Activated CD4-positive, alpha-beta T cell treated with anti-CD3 and anti-CD28 coated beads, Interleukin-2, amount 50 U/mL, for 1 hour (primary cell): ENCODE measurements at places on chromosomes 7 and 10.

GRCh38 chr7:33130184-33130583 is 820 bp downstream of the BBS9 start:
- no peak for DNase-seq

GRCh38 chr10:4535521-4535920 is 290.5 kb upstream of the AKR1E2 start:
- no peak for DNase-seq

DNA sequence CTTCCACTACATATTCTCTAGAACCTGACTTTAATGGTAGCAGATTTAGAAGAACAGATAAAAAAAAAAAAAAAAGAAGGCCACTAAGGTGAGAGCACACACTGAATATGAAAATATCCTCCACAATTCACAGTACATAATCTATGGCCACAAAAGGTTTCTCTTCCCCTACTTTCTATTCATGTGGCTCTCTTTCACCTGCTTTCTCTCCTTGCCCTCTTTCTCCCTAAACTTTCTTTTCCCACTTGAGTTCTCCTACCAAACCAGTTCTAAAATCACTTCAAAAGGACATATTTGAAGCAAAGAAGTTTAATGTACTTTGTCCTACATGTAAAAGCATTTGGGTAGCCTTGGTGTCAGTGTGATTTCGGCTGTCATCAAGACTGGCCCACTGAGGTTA is 18.5 kb upstream of the DLX6 start:
- DNase-seq, result no peak

DNA sequence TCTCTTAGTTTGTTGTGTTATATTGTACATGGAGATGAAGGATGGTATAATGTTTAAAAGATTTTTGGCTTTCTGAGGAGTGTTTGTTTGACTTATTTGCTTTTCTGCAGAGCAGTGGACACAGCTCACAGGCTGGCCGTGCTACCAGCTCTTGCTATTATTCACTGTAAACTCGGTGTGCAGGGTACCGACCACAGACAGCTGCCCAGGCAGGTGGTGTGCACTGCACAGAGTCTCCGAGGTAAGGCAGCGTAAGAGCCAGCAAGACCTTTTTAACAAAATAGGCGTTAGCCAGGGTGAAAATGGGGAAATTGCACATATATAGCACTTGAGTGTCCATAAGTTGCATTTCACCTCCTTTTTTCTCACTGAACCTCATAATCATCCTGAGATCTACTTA is 438.0 kb downstream of the CNTNAP2 start:
- no peak for DNase-seq

GRCh38 chr10:120437541-120437940 is 19.5 kb upstream of the PLPP4 start:
- DNase-seq, result no peak

DNA sequence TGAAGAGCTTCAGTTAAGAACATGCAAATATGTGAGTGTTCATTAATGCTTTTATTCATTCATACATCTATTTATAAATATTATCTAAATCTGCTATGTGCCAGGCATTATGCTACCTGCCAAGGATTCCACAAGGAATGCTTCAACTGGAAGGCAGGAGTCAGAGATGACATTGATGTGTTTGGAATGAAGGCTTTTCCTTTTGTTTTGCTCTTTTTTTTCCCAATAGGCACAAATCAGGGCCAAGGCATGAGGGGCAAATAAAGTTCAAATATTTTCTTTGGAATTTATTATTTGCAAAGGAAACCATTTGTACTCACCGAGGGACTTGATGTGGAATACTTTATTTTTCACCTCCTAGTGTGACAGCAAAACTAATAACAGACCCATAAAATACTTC is 530.3 kb downstream of the ARL4A start:
- DNase-seq, result no peak

DNA sequence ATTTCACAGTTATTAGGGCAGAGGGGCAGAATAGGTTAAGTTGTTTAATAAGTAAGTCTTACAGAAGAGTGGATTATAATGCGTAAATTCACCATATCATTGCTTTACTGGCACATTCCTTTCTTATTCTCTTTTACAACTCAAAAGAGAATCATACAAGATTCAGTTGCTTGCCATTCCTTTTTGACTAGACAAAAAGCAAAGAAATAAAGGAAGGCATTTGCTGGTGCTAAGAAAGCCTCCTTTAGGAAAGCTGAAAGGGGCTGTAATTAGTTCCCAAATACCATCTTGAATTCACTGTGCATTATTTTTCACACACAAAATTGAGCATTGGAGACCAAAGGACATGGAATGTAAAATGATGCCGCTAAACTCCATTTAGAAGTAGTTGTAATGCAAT is 499.3 kb downstream of the NXPH1 start:
- DNase-seq, result no peak

DNA sequence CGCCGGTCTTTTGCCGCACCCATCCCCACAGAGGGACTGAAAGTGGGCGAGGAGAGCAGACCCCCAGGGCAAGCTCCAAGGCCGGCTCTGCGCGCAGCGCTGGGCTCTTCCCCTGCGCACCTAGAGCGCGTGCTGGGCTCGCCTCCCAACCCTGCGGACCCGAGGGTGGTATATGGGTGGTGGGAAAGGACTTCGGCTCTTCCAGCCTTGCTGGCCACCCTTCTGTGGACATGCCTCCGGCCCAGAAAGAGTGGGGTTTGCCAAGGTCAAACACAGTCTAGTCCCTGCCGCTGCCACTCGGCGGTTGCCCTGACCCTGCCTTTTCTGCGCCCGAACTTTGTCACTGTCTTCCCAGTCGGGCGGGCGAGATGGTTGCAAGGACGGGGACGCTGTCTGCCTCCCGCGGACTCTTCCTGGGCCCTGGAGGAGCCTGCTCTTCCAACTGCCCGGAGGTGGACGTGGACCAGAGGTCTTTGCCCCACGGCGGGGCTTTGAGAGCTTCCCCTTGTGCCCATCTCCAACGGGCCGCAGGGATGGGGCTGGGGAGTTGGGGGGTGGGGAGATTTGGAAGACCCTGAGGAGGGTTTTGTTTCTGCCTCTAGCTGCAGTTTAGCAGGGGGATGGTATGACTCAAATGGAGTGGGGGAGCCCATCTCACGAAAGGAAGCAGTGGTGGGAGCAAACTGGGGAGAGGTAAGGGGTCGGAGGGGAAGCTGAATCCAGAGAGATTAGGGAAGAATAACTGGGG is 1.5 kb downstream of the ADCY1 start:
- DNase-seq, result no peak

DNA sequence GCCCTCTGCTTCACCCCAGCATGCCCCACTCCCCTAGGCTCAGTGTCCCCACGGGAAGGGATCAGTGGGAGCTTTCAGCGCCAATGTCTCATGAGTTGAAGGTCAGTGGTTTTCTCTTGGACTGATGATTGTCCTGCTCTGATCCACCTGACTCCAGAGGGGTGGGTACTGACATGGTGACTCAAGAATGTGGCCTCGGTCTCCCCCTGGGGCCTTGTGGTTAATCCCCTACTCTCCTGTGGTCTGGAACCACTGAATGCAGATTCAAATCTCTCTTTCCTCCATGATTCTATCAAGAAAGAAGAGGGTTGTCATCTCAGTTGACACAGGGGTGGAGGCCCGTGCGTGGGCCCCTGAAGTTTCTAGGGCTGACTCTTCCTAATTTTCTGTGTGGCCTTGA is 176.9 kb downstream of the RPS24 start:
- DNase-seq, result no peak

GRCh38 chr10:132981173-132981555 is 38.8 kb upstream of the CFAP46 start:
- DNase-seq, result no peak

DNA sequence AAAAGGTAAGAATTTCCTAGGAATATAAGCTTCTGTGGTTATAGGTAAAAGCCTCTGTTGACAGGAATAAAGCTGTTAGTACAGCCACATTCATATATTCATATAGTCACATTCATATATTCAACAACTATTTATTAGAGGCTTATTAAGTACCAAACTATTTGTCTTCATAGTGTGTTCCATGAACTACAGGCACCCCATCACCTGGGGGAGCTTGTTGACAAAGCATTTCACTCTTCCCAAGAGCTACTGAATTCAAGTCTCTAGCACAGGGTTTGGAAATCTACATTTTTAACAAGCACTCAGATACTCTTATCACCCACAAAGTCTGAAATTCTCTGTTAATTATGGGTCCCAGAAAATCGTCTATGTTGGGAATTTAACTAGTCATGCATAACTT is 110.6 kb downstream of the RNLS start:
- DNase-seq, result no peak

- no peak for DNase-seq
Measured at GRCh38 chr10:101284744-101285463, 55.6 kb upstream of the LBX1 start.

DNA sequence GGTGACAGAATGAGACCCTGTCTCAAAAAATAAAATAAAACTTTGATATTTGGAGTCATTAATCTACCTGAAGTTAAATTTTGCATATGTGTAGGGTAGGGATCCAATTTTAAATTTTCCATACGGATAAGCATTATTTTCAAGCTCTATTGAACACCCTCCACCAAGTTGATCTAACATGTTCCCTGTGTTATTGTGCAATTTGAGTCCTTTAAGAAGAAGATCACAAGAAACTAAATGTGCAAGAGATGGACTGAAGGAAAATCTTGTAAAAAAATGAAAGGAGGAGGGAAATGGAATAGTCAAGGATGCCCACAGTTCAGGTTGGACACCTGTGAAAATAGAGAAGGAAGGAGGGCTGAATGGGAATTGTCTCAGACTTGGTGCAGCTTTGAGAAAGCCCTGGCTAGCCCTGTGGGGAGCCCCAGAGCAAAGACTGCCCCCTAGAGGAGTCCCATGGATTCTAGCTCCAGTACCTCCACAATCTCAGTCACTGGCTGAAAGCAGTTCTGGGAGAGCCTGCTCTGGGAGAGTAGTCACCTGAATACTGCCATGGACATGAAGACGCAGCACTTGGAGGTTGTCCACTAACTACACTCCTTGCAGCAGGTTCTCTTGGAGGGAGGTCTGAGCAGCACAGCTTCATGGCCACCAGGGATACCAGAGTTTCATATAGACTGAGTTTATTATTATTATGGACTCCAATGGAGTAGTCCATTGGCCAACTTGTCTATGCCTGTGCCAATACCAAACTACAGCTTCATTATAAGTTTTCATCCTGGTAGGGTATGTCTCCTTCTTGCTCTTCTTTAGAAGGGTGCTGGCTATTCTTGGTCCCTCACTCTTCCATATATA is 5.7 kb upstream of the TIAL1 start:
- DNase-seq, result peak; percentile 10

GRCh38 chr10:122126763-122127659 is 138.0 kb downstream of the TACC2 start:
- DNase-seq, result no peak

GRCh38 chr7:48681006-48681405 is 243.3 kb upstream of the CDC14C start:
- no peak for DNase-seq

DNA sequence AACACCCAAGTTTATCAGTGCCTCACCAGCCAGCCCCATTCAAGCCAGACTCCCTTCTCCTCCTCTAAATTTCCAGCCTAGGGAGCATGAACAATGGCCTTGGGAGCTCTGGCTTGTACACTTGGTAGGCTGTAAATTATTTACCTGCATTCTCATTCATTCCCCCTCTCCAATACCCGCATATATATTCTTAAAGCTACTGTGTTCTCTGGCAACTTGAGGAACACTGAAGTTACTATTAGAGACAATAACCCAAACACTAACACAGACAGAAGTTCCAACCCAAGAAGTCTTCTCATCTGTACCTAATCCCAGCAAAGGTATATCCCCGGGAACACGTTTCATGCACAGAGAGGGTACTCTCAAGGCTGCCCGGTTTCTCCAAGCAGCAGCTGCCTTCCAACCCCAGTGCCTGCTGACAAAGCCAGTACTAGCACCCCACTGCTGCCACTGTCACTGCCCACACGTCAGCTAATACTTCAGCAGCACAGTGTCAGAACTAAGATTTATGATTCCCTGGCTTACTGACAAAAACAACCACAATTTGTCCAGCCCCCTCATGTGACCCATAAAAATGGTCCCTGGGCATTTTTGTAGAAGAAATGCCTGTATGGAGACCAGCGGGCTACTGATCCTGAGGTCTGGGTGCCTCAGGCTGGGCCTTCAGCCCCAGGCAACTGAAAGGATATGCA is 3.1 kb downstream of the WDR91 start:
- no peak for DNase-seq

GRCh38 chr10:33547976-33548375 is 213.5 kb upstream of the NRP1 start:
- DNase-seq, result no peak

DNA sequence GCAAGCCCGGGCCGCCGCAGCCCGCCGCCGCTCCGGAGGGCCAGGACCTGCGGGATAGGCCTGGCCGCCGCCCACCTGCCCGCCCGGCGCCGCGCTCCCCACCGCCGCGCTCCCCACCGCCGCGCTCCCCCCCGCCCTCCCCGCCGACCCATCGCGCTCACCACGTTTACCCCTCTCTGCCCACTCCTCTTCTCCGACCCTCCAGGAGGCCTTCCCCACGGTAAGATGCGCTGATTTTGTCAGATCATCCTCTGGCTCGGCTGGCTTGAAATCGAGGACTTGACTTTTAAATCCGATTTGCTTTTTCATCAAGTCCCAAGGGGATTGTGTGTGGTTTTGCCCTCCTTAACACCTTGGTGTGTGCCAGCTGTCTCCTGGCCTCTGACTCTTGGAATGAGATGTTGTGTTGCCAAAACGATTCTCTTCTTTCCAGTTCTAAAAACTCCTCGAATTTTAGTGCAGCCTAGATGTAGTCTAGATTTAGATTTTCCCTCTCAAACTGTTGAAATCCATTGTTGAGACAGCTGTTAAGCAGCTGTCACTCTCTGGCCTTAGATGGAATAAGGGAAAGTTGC is 738 bp downstream of the POM121 start:
- no peak for DNase-seq

GRCh38 chr10:31074722-31075086 is 43.0 kb upstream of the ZNF438 start:
- no peak for DNase-seq

DNA sequence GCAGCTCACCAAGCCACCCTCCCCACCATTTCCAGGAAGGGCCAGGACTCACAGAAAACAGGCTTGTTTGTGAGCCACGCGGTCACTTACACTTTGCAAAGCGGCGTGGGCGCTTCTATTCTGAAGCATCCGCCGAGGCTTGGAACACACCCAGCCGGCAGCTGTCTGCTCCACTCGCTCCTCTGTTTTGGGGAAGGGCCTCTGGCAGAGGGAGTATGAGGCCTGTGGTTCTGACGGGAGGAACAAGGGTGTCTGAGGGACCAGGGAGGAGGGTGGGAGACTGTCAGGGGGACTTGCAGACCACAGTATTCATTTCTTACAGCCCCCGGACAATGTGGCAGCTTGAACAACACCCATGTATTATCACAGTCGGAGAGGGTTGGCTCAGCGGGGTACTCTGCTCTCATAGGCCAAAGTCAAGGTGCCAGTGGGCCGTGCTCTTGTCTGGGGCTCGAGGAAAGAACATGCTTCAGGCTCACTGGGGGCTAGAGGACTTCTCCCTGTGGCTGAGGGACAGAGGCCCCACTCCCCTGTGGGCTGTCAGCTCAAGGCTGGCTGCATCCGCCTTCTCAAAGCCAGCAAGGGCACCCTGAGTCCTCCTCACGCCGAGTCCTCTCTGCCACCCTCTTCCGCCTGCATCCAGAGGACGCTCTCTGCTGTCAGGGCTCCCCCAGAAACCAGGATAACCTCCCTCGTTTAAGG is 60.4 kb upstream of the FAM20C start:
- no peak for DNase-seq
